ENCODE measurements at places on chromosomes 2 and 18.

- DNase-seq: no peak
Measured at GRCh38 chr2:109637749-109638570, 23.8 kb downstream of the SOWAHC start.

GRCh38 chr2:3409627-3410170 is 30.2 kb downstream of the TRAPPC12 start:
- no peak for DNase-seq

GRCh38 chr2:178478439-178479274 is at the start of gene FKBP7:
Gene FKBP7 (minus strand): TSS chr2:178478600. CDS start chr2:178478499, 101 bp downstream.
- DNase-seq: peak; percentile 87

GRCh38 chr2:27723372-27724144 is 48.0 kb upstream of the MRPL33 start:
- DNase-seq: no peak

DNA sequence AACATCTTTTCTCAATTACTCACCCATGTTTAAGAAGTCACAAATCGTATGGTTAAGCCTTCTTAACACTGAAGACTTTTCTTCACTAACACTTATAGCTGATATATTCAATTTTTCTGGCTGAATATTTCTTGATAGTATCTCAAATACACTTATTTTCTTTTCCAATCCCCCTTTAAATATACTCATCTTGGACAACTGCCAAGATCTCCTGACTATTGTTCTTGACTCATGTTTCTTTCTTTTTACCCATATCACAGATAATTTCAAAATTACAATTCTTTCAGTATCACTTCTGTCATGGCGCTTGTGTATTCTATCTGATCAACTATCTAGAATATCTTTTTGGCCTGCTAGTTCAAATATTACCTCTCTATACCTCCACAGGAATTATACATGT is 954.3 kb upstream of the ACVR2A start:
- DNase-seq: no peak

DNA sequence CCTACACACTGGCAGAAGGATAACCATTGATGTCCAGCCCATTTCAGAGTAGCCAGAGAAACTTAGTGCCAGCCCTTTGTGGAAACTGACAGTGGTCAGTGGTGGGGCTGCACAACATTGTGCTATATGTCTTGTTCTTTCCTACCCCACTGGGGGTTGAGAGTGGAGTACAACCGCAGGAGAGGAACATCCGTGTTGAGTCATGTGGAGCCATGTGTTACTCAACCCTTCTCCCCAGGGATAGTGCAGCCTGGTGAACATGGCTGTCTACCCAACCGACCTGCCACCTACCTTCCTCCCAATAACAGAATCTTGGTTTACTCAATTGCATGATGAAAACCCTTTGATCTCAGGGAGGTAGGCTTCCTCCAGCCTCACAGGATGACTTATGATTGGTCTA is 65.3 kb upstream of the MAPK4 start:
- DNase-seq: no peak

- DNase-seq: no peak
Measured at GRCh38 chr2:143572421-143572820, 443.2 kb downstream of the ARHGAP15 start.

DNA sequence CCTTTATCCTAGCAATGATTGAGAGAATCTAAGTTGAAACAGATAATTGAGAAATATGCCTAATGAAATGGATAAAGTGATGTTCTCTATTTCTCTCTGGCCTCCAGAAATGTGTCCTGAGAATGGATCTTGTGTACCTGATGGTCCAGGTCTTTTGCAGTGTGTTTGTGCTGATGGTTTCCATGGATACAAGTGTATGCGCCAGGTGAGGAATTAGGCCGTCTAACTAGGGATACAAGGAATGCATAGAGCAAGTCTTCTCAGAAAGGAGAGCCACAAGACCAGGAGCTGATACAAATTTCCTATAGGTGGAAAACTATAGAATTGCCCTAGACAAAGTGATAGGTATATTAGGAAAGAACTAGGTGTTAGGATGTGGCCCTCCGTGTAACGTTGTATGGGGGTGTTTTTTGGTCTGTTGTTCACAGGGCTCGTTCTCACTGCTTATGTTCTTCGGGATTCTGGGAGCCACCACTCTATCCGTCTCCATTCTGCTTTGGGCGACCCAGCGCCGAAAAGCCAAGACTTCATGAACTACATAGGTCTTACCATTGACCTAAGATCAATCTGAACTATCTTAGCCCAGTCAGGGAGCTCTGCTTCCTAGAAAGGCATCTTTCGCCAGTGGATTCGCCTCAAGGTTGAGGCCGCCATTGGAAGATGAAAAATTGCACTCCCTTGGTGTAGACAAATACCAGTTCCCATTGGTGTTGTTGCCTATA is 592 bp upstream of the CAD start:
- DNase-seq: no peak

GRCh38 chr2:205934443-205934842 is 151.5 kb downstream of the INO80D start:
- DNase-seq: no peak

Measured in activated T-cell treated with anti-CD3 and anti-CD28 coated beads, Interleukin-2, amount 50 U/mL, for 48 hours (primary cell).